ENCODE measurements at places on chromosomes 12 and 14. TPM values are rescaled to one million over a fixed set of nuclear protein-coding genes. Genes with fewer than 3 reads are reported as not detected.

- DNase-seq, result no peak
Observed at GRCh38 chr12:101832030-101832429, 1.3 kb upstream of the GNPTAB start.

DNA sequence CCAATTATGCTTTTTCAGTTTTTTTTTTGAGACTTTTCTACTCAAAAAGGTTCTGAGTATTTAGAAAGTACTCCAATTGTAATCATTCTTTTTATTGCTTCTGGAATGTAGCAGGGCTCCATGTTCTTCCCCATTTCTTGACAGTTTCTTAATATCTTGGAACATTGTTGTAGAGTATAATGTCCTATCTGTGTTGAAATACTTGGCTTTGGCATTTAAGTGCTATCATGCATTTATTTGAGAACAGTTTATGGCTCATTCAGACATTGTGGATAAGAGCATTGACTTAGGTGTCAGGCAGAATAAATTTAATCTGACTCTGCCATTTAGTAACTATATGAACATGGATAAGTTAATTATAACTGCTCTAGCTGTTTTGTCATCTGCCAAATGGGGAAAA, 28.3 kb downstream of the ADIPOR2 start:
- no peak for DNase-seq

Gene GALNT16
- 4.1 TPM for total RNA-seq

GRCh38 chr14:24310646-24311604, at the start of gene LTB4R:
Gene LTB4R (plus strand): TSS chr14:24311502. CDS start chr14:24315652, 4,150 bp downstream.
- DNase-seq, result peak; percentile 66

Gene LTBR
- 180 TPM for total RNA-seq

Measured in mucosa of gallbladder (tissue), 1 donor.